Cerebellar cortex (tissue), 1 donor: ENCODE measurements at places on chromosomes 3 and 15.

- DNase-seq, result no peak
Observed at GRCh38 chr15:48175126-48175525, 3.0 kb downstream of the MYEF2 start.

- no peak for DNase-seq
Observed at GRCh38 chr3:156455839-156456238, 99.1 kb downstream of the SSR3 start.

- DNase-seq, result no peak
Observed at GRCh38 chr3:11878837-11879236, 32.2 kb upstream of the TAMM41 start.

DNA sequence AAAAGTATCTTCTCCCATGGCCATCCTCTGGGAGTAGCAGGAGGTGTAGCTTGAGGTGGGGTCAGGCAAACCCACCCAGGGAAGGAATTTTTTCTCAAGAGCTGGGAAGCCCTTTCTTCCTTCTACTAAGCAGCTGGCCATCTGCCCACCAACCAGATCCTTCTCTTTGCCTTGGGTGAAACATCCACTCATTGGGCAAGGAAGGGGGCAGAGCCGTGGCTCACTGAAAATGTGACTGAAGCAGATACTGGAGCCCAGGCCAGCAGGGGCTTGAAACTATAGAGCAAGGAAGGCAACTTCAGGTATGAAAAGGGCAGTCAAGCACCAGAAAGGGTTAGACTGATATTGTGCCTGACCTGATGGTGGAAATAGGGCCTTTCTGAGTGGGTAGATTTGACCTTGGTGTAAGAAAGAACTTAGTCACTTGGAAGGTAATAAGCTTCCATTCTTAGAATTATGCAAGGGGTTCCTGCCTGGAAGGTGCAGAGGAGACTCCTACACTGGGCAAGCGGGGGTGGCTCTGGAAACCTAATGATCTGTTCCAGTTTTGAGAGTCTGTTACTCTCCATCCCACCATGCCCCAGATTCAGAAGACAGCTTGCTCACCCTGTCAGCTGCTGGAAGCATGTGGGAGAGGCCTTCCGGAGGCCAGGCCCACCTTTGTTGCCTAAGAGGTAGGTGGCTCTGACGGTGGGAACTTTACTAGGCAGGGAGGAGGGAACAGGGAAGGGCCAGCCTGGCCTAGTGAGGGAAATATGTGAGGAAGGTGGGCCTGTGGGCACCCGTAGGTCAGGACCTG lies 22.0 kb upstream of the PLA2G4E start:
- DNase-seq, result no peak

DNA sequence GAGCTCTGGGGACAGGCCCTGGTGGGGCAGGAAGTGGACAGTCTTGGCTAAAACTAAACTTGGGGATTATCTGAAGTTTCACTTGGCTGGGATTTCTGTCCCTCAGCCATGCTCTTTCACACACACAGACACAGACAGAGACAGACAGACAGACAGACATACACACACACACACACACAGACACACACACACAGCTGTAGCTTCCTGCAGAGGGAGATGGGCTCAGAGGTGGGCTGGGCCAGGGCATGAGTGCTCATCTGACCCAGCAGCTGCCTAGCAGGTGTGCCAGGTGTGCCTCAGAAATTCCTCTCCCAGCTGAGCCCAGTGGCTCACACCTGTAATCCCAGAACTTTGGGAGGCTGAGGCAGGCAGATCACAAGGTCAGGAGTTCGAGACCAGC lies 3.3 kb downstream of the RHOV start:
- no peak for DNase-seq

DNA sequence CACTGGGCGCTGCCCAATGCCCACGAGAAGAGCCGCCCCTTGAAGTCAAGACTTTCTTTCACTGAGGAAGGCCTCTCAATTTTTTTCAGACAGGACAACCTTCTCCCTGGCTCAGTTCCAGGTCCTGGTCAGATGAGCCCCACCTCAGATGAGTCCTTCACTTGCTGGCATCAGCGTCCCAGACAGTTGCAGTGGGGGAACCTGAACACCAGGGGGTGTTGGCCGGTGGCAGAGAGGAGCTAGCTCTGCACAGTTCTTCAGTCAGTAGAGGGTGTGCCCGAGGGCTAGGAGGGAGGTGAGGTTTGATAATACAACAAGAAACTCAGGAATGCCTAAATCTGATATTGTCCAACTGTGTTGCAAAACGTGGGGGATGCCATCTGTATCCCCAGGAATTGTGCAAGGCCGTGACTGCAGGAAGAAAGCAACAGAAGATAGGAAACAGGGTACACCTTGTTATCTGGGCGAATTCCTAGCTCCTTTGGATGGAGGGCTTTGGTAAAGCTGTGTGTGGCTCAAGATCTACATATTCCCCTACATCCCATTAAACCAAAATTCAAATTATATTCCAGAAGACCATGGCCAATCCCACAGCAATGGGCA lies 34.3 kb downstream of the CCR3 start:
- peak; percentile 15 for DNase-seq

- no peak for DNase-seq
Observed at GRCh38 chr3:107965136-107965655, 125.6 kb downstream of the CD47 start.

- no peak for DNase-seq
Observed at GRCh38 chr3:115691964-115692363, 68.7 kb downstream of the GAP43 start.

DNA sequence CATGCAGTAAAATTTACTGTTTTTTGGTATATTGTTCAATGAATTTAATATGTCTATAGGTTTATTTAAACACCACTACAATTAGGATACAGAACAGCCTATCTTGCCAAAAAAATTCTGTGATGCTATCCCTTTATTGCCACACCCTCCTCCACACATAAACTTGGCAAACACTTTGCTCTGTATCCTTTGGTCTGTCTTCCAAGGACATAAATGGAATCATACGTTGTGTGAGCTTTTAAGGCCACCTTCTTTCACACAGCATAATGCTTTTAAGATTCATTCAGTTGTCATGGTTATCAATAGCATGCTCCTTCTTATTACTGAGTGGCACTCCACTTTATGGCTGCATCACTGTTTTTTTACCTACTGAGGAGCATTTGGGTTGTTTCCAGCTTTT lies 71.5 kb downstream of the CERS3 start:
- DNase-seq, result peak; percentile 1

GRCh38 chr15:71800835-71801745 lies 9.3 kb upstream of the NR2E3 start:
- peak; percentile 43 for DNase-seq

GRCh38 chr3:36063992-36064391 lies 316.3 kb upstream of the STAC start:
- DNase-seq, result no peak
